Sciatic nerve (tissue), 2 donors: ENCODE measurements at places on chromosomes 6 and 20.

- DNase-seq = no peak
These were observed 15.3 kb downstream of the ANKRD60 start for GRCh38 chr20:58213121-58213520.

GRCh38 chr6:71737953-71738352, 148.4 kb upstream of the RIMS1 start:
- no peak for DNase-seq

GRCh38 chr6:31585491-31585890, 586 bp upstream of the LST1 start:
- no peak for DNase-seq

DNA sequence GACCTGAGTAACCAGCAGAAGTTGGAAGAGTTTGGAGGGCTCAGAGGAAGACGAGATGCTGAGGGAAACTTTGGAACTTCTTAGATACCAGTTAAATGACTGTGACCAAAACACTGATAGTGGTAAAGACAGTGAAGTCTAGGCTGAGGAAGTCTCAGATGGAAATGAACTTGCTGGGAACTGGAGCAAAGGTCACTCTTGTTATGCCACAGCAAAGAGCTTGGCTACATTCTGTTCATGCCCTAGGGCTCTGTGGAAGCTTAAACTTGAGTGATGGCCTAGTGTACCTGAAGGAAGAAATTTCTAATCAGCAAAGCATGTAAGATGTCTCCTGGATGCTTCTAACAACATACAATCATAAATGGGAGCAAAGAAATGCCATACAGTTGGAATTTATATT, 24.7 kb downstream of the WDR27 start:
- no peak for DNase-seq

DNA sequence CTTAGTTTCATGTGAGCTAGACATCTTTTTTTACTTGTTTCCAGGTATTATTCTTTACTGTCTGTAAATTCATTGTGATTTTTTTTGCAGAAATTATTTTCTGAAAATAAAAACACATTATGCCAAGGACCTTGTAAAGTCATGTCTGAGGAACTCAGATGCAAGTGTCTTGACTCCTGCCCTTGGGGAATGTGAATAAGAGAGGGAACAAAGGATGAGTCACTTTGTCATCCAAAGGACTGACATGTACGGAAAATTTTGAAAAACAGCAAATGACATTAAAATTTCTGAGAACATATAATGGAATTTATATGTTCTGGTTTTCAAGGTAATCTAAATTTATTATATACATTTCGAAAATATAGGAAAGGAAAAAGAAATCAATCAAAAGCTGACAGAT, 660.4 kb downstream of the CD109 start:
- no peak for DNase-seq
